ENCODE measurements at places on chromosomes 7 and 10. TPM values are rescaled to one million over a fixed set of nuclear protein-coding genes. Genes with fewer than 3 reads are reported as not detected.

Gene CFAP43
- 0.08 TPM for total RNA-seq

Gene ZFAND4
- total RNA-seq: 7.7 TPM

Gene ACBD7
- total RNA-seq: not detected

Gene GBX1
- total RNA-seq: 0.57 TPM

Gene UNCX
- total RNA-seq: not detected

Gene MUC12
- 0.19 TPM for total RNA-seq

Gene MYOZ1
- 8.7 TPM for total RNA-seq

Gene SAMD9L
- 4.1 TPM for total RNA-seq

Gene PTPN20
- 16.3 TPM for total RNA-seq

Gene RSPH10B
- total RNA-seq: not detected

Gene SPDYE8
- not detected for total RNA-seq

Gene CYP3A7
- total RNA-seq: not detected

Gene MDFIC
- 49.8 TPM for total RNA-seq

Gene GIMAP2
- 3.1 TPM for total RNA-seq

Gene CDK13
- 28.9 TPM for total RNA-seq

Gene TWIST1
- 1.2 TPM for total RNA-seq

Gene GPAM
- total RNA-seq: 11.5 TPM

Gene TUBAL3
- total RNA-seq: 0.40 TPM

Gene IFIT1B
- total RNA-seq: 0.81 TPM

Gene ZNF25
- total RNA-seq: 18.9 TPM

Gene GIMAP6
- total RNA-seq: 16.6 TPM

Gene ABLIM1
- 473 TPM for total RNA-seq

Gene PDE1C
- total RNA-seq: 220 TPM

Gene COL28A1
- 0.51 TPM for total RNA-seq

Gene KAZALD1
- 12.1 TPM for total RNA-seq

Gene GNAT3
- total RNA-seq: not detected

Gene PGAM2
- total RNA-seq: 322 TPM

Gene HOGA1
- total RNA-seq: 20.4 TPM

Gene HYAL4
- total RNA-seq: 0.32 TPM

Gene C7orf57
- total RNA-seq: not detected

Gene NODAL
- 0.38 TPM for total RNA-seq

Gene PTF1A
- not detected for total RNA-seq

Gene KIAA1549
- total RNA-seq: 1.4 TPM

Gene IL6
- 5.8 TPM for total RNA-seq

Gene MSRB2
- total RNA-seq: 132 TPM

Gene ABCB1
- total RNA-seq: 5.0 TPM

Gene C10orf62
- total RNA-seq: 0.51 TPM

Gene RPEL1
- total RNA-seq: not detected

Gene ZNF736
- 6.8 TPM for total RNA-seq

Gene SAP25
- not detected for total RNA-seq

Gene KLLN
- total RNA-seq: 0.24 TPM

Gene TLX1
- not detected for total RNA-seq

Gene CYP2C8
- total RNA-seq: not detected

All from cardiac septum (tissue), 1 donor.